Natural killer cell treated with Interleukin-12 subunit alpha and Interleukin-12 subunit beta and Interleukin-15 and Interleukin-18, amount 100 ng/mL, for 72 hours (primary cell): ENCODE measurements at places on chromosomes 16 and 17. TPM values are rescaled to one million over a fixed set of nuclear protein-coding genes. Genes with fewer than 3 reads are reported as not detected.

GRCh38 chr17:13152501-13152900, 134.7 kb upstream of the ELAC2 start:
- no peak for DNase-seq
- no peaks in the 10 kb centered on the region for H3K4me1 ChIP-seq
- no peak overlapping the region for H3K27ac ChIP-seq
- H3K36me3 ChIP-seq: peaks cover 5% of the 10 kb centered on the region
- H3K4me3 ChIP-seq: no peak overlapping the region

Gene NPTX1
- total RNA-seq: 0.38 TPM

Gene GCGR
- total RNA-seq: not detected

DNA sequence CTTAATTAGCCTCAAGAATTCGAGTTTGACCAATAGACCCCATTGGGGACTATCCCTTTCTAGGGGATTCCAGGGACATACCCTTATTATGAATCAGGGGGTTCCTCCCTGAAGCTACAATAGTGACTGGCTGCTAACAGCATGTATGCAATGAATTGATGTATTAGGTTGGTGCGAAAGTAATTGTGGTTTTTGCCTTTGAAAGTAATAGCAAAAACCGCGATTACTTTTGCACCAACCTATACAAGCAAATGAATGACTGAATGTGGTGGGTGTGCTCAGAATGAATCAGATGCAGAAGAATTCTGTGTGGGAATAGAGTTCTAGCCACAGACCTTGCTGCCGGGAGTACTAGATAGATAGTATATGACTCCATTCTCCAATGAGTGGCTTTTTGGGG, 76.7 kb downstream of the HLF start:
- no peak for DNase-seq
- H3K4me3 ChIP-seq: no peak overlapping the region
- H3K27me3 ChIP-seq: peaks cover 33% of the 10 kb centered on the region
- no peaks in the 10 kb centered on the region for H3K4me1 ChIP-seq

Gene CEMP1
- not detected for total RNA-seq

- H3K36me3 ChIP-seq: peaks cover 6% of the 10 kb centered on the region
- peak overlapping the region; percentile 100 for H3K27ac ChIP-seq
- H3K27me3 ChIP-seq: no peaks in the 10 kb centered on the region
- peaks cover 44% of the 10 kb centered on the region for H3K4me1 ChIP-seq
Observed at GRCh38 chr17:64984851-64985521, 65.7 kb upstream of the LRRC37A3 start.

- no peak overlapping the region for H3K27ac ChIP-seq
- no peak overlapping the region for H3K4me3 ChIP-seq
- H3K4me1 ChIP-seq: peaks cover 10% of the 10 kb centered on the region
- no peaks in the 10 kb centered on the region for H3K27me3 ChIP-seq
- H3K36me3 ChIP-seq: no peaks in the 10 kb centered on the region
Observed at GRCh38 chr16:12757546-12757945, 46.1 kb downstream of the CPPED1 start.
